T-helper 9 cell (primary cell): ENCODE measurements at places on chromosomes 6 and 20.

DNA sequence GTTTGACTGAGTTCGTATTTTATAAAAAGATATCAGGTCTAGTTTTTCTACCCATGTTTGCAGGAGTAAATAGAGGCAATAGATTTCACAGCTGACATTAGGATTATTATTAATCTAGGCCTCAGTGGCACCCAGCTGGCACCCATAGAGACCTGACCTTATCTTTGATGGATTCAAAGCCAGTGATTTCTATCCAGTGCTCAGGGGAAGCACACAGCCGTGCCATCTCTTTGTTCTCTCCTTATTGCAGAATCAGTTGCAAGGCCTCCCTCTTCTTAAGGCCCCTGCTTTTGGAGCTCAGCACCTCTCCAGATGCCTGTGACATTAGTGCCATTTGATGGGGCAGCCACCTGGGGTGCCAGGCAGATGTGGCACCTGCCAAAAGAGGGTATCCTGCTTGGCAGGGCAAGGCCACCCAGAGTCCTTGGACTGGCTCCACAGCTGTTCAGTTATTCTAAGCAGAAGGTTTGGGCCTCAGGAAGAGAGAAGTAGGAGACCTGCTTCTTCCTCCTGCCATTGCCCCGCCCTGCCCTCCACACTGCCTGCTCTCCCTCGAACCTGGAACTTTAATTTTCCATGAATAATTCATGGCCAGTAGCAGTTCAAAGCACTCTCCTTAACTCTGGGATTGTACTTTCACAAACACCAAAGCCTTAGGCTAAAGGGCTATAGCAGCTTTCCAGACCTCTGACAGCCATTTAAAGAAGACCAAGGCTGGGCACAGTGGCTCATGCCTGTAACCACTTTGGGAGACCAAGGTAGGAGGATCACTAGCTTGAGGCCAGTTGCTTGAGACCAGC, 206.3 kb downstream of the ZDHHC14 start:
- DNase-seq, result no peak

- DNase-seq, result no peak
These were observed 27.9 kb upstream of the MCM3 start for GRCh38 chr6:52312461-52312860.

DNA sequence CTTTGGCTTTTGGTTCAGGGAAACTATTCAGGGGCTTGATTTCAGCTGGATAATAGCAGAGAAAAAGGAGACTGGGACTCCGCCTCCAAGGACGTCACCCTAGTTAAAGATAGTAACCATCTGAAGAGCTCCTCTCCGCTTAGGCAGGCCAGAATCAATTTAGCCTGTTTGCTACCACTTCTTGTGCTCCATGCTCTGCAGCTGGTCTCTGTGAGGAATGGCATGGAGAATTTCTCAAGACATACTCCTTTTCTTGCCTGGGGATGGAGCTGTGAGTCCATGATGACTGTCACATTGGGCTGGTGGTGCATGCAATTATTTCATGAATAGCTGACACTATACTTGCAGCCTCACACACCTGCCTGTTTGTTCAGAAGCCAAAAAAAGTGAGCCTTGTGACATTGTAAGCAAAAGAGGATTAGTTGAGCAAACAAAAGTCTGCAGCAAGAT, 61.4 kb downstream of the TXLNB start:
- DNase-seq, result no peak

DNA sequence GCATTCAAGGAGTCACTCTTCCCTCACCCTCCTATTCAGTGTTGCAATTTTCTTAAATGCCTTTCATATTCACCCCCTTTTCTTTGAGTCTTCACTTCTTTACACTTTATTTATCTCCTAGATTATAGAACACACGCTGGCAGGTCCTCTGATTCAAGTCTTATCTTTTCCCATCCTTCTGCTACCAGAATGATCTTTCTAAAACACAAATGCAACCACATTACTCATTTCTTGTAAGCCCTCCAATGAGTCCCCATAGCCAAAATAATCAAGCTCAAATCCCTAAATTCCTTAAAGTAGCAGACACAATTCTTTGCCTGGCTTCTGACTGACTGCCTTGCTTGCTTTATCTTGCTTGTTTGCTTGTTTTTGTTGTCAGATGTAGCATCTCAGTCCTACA, 920.0 kb downstream of the TFAP2A start:
- no peak for DNase-seq

DNA sequence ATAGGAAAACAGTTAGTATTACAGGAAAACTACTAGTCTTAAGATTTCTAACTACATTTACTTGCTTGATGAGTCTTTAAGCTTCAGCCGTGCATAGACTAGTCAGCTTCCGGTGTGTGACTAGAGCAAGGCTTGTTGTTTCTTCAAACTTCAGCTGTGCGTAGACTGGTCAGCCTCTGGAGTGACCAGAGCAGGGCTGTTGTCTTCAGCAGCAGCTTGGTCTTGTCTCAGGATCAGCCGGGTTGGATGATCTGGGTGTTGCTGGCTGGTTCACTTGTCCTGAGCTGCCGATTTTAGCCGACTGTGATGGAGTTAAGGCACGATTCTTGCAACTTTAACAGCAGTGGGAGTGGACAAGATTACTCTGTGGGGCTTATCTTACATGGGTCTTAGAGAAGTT, 44.7 kb downstream of the HLA-C start:
- DNase-seq, result no peak

GRCh38 chr6:22073516-22074198, 223.2 kb downstream of the PRL start:
- no peak for DNase-seq

DNA sequence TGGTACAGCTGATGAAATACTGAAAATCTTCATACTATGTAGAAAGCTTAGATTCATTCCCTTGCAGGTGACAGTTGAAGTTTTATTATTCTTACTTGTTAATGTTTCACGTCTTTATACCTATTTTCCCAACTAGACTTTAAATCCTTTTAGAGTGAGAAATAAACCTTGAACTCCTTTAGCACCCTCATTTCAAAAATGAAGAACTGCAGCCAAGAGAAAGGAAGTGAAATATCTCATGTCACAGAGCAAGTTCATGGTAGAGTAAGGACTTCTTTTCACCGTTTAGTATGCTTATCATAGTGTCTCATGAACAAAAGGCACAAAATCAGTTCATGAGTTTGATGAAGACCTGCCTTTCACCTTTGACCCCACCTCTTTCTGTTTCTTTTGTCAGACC, 38.5 kb downstream of the ORC3 start:
- DNase-seq, result no peak

DNA sequence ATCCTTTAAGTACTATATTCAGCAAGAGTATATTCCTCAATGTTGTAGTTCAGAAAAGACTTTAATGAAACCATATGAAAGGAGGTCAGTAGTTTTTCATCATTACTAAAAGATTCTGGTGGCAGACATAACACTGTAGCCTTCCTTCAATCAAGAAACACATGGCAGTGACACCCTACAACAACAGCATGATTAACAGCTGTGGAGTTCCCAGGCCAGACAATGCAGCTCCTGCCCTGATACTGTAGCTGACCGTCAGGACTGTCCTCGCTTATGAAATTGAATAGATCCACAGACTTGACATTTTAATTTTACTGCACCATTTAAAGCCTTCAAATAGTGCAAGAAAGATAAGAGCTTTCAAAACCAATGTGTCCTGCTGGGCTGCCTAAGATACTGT, 43.6 kb downstream of the USP45 start:
- no peak for DNase-seq

- no peak for DNase-seq
These were observed 43.4 kb downstream of the PLAGL1 start for GRCh38 chr6:143964674-143965081.

DNA sequence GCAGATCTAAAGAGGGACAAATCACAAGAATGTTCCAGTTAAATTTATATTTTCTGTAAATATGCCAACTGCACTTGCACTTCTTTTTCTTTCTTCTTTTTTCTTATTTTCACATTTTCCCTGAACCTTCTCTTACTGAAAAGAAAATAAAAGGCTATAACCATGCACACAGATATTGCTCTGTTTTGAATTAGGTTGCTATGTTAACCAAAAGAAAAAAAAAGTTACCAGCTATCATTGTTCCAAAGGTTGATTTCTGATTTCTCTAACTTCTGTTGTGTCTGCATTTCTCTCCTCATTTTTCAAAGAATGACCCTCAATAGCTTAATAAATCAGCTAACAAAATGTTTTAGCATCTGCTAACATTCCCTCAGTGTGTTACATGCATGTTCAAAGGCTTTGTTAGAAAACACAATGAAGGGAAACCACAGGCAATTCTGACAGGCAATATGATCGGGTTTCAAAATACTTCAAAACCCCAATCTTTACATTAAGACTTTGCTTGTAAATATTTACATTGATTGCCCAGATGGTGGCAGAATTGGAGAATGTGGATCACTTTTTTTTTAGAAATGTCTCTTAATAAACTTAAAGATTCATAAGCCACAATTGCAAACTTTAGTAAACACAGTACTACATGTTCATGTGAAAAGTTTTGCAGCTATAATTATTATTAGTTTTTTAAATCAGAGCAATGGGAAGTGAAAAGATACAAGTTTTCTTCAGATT, 928.3 kb upstream of the FLRT3 start:
- DNase-seq, result no peak

DNA sequence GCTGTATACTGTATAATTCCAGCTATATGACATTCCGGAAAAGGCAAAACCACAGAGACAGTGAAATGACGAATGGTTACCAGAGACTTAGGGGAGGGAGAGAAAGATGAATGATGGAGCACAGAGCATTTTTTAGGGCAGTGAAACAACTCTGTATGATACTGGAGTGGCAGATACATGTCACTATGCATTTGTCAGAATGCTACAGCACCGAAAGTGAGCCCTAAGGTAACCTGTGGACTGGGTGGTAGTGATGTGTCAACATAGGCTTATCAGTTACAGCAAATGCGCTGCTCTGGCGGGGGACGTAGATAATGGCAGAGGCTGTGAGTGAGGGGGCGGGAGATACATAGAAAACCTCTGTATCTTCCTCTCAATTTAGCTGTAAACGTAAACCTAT, 201.3 kb upstream of the SSTR4 start:
- DNase-seq, result no peak

DNA sequence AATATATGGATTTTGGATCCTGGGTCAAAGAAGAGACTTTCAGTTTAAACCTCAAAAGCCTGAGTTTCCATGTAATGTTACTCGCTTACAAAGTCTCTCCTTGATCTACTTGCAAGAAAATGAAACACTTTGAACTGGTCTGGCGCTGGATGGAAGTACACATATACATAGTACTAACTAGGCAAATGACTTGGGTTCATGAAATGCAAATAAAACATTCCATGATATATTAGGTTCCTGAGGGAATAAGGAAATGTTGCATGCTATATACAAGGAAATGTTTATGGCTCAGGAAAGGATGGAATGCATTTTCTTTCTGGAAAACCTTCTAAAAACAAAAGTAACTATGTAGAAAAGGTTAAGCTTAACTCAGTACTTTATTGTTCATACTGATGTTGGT, 11.4 kb upstream of the TXLNB start:
- DNase-seq, result no peak

DNA sequence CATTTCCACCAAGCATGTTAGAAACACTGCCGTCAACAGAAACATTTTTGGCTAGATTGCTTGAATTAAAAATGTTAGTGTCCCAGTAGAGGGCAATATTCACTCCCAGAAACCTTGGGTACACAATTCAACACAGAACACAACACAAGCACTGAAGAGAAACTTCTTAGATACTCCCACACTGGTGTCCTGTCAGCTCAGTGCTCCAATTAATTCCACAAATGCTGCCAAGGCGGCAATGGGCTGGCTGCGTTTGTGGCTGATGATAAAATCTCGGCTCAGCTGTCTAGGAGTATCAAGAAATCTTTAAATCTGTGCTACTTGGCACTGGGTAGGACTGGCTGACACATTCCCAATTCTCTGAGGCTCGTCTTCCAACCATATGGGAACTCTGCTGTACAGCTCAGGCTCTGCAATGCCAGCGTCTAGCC, 39.3 kb downstream of the BEND3 start:
- no peak for DNase-seq

DNA sequence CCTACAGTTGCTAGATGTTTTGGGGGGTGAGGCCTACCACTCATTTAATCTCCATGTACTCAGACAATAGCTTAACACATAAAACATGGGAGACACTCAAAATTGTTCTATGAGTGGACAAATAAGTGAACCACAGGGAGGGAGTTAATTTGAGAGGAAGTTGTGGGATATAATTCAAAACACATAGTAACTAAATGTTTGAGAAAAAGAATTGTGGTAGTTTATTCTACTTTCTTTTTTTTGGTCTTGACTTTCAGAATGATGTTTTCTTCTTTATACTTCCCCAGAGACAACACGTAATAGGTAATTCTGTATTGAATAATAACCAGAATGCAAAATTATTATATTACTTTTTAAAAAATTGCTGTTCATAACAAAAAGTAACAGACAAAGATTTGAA, 453.8 kb downstream of the RFPL4B start:
- no peak for DNase-seq

- DNase-seq, result no peak
These were observed 25.6 kb downstream of the SLC12A5 start for GRCh38 chr20:46054606-46055005.

DNA sequence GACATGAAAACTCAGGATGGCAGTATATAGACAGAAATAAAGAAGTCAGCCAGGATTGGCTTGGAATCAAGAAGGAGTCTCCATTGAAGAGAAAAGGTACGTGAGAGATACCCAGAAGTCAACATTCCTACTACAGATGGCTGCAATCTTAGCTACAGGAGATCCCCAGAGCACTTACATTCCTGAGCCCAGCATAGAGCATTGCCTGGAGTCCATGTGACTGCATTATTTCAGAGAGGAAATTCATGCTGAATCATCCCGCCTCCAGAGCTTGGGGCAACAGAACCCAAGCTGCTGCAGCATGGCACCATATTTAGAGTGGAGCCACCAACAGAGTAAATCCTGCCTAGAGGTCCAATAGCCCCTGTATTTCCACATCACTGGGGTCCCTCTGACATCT, 125.0 kb upstream of the GRIK2 start:
- DNase-seq, result no peak

- DNase-seq, result no peak
These were observed 327.8 kb upstream of the MAN1A1 start for GRCh38 chr6:119677384-119677783.

GRCh38 chr6:122068291-122068769, 331.1 kb upstream of the HSF2 start:
- no peak for DNase-seq

DNA sequence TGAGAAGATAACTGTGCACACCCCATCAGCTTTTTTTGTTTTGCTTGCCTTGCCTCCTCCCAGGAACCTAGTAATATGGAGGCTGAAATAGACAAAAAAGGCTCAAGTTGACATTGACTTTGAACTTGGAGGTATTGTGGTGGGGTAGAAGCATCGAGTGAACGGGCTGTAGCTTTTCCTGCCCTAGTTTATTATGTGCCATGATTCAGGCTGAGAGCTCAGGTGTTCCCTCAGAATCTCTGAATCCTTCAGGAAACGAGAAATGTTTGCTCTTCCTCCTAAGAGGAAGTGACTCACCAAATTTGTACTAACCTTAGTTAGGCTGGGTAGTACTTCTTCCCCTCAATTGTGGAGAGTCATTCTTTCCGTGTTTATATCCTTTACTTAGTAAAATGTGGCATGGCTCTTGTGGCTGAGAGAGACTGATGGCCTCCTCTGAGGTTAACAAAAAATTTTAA, 98.8 kb downstream of the SASH1 start:
- DNase-seq, result no peak

GRCh38 chr6:11921751-11922150, 90.4 kb upstream of the HIVEP1 start:
- DNase-seq, result no peak

GRCh38 chr6:30918670-30919069, 4.6 kb downstream of the VARS2 start:
- DNase-seq, result no peak
